Activated T-helper 1 cell treated with Interleukin-2 at 50 U/mL for 16 hours (primary cell): ENCODE measurements at places on chromosomes 6 and 20.

GRCh38 chr6:150764334-150765066 lies 101.0 kb upstream of the MTHFD1L start:
- DNase-seq, result no peak

DNA sequence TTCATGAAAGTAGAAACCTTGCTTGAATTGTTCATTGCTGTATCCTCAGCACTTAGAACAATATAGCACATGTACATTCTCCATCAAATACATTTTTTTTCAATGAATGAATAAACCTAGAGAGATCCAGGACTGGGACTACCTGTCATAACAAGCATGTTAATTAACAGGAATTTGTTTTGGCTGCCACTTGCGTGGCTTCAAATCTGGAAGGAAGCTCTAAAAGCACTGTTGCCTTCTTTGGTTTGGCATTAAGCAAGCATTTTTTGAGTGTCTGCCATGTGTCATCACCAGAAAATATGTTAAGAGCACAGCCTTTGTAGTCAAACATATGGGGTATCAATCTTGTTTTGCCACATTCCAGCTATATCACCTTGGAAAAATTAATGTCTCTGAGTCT lies 131.9 kb upstream of the BACH2 start:
- DNase-seq, result no peak

DNA sequence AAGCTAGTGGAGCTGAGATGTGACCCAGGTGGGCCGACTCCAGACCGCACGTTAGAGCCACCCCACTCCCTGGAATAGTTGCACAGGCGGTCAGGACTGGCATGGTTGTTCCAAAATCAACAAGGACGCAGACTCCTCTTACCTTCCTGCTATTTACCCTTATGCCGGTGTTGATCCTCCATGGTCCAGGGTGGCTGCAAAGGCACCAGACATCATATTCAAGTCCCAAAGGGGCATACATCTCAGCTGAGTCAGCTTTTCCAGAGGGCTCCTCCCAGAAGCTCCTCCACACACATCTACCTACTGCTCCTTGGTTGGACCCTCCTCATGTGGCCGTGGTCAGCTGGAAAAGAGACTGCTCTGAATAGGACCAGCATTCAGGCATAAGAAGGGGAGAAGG lies 112.2 kb downstream of the SYCP2 start:
- no peak for DNase-seq

DNA sequence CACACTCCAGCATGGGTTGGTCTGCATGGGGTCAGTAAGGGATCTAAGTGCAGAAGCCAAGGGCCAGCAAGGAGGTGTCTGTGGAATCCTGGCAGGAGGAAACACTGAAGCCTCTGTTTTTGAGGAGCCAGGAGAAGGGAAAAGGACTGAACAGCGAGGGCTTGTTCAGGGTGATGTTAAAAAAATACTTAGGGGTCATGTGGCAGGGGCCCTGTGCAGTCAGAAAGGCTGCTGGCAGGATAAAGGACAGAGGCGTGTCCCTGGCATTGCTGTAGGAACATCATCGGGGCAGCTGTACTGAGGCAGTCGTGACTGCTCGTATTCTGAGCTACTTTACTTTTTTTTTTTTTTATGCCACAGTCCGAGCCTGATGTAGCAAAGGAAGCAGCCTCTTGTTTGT lies 127.1 kb upstream of the ZFP64 start:
- DNase-seq, result no peak

GRCh38 chr6:3591970-3592369 lies 135.1 kb upstream of the SLC22A23 start:
- no peak for DNase-seq

DNA sequence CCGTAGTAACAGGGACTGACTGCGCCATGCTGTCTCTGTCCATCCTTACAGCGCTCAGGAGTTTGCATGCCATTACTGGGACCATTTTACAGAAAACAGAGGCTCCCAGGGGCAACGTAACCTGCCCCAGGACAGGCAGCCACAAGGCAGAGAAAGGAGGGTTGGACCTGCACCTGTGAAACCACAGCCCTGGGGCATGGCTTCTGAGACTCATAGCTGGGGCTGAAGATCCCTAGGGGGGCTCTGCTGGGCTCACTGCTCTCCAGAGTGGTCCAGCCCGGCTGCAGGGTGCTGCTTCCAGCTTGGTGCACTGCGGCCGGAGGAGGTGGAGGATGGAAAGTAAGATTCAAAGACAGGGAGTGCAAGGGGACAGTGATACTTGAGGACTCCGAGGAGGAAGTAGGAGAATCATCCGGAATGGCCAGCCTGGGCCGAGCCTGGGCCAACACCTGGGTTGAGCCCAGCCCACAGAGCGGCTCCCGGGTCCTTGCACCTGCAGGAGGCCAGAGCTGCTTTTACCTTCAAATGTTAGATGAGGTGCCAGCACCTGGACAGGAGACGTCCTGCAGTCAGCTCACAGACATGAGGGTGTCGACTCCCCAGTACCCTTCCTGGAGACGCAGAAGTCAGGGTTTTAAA lies 183.2 kb downstream of the CDH4 start:
- DNase-seq, result no peak

DNA sequence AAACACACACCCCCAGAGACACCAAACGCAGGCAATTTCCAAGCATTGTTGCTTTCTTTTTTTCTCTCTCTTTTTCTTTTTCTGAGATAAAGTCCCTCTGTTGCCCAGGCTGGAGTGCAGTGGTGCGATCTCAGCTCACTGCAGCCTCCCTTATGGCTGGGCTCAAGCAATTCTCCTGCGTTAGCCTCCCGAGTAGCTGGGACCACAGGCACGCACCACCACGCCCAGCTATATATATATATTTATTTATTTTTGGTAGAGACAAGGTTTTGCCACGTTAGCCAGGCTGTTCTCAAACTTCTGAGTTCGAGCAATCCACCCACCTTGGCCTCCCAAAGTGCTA lies 14.0 kb upstream of the SRSF3 start:
- DNase-seq, result no peak

- DNase-seq, result no peak
These were observed 748 bp upstream of the ZNF292 start for GRCh38 chr6:87154641-87154992.

GRCh38 chr20:59145247-59145923 lies 18.2 kb upstream of the ZNF831 start:
- DNase-seq, result no peak

DNA sequence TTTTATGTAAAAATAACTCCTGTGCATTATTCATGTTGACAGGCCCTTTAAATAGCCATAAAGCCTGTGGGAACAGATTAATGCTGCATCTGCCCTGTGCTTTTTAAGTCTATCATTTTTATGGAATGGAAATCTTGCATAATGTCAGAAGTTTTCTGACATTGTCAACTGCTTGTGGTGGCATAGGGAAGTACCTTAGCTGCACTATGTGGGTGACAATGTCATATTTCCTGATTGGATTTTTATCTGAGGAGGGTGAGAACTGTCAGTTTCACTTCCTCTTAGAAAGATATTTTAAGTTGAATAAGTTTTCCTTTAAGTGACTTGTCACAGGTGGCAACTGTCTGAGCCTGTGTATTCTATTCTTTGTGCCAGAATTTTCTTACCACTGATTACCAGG lies 267.9 kb downstream of the PLCB1 start:
- no peak for DNase-seq

GRCh38 chr6:110137924-110138887 lies 41.3 kb downstream of the WASF1 start:
- no peak for DNase-seq

DNA sequence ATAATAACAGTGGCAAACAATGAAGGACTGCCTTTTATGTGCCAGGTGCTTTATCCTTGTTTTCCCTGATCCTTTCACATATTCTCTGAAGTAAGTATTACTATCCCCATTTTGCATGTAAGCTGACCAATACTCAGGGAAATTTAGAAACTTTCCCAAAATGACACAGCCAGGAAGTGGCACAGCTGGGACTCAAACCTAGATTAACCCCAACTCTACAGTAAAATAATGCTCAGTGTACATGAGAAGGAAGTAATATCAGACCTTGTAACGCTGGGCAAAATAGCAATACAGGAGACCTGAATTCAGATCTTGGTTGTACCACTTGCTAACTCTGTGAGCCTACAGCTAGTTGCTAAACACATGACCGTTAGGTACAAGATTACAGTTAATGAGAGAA lies 26.8 kb upstream of the NRSN1 start:
- DNase-seq, result no peak

GRCh38 chr6:14434916-14435690 lies 317.5 kb downstream of the CD83 start:
- DNase-seq, result no peak

DNA sequence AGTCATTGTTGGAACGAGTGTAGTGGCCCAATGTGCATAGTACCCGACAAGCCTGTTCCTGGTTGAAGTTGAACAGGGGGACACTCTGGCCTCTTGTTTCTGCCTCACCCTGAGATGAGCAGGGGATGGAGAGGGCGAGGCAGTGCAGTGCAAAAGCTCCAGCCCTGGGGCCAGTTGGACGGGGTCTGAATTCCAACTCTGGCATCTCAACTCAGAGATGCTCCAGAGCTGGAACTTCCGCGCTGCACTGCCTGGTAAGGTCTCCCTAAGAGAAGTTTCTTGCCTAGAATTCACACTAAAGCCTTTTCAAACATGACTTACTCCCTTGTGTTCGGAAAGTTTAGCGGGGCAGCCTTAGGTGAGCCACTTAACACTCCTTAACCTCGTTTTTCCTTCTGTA lies 72.3 kb upstream of the SLC22A1 start:
- DNase-seq, result no peak

GRCh38 chr6:161095916-161096315 lies 104.3 kb downstream of the MAP3K4 start:
- no peak for DNase-seq

GRCh38 chr6:34891296-34891695 lies 2.2 kb downstream of the ANKS1A start:
- no peak for DNase-seq

- no peak for DNase-seq
These were observed 31.9 kb downstream of the VAPB start for GRCh38 chr20:58420798-58421496.

- DNase-seq, result no peak
These were observed 73.2 kb downstream of the VEGFA start for GRCh38 chr6:43843097-43843645.

DNA sequence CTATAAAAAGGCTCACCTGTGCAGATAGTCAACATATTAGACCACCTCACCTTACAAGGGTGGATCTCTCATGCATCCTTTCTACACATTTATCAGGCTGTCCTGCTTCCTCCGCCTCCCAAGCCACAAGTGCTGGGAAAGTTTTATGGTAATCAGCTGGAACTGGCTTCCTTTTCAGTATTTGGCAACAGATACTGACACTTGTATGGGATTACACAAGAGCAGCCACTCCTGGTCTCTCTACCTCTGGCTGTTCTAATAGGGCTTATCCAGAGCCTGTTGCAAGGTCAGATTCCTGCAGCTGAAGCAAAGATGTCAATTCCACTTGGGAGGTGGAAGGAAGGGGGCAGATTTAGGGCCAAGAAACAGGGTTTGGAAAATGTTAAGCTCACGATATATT lies 503 bp upstream of the GPLD1 start:
- no peak for DNase-seq

DNA sequence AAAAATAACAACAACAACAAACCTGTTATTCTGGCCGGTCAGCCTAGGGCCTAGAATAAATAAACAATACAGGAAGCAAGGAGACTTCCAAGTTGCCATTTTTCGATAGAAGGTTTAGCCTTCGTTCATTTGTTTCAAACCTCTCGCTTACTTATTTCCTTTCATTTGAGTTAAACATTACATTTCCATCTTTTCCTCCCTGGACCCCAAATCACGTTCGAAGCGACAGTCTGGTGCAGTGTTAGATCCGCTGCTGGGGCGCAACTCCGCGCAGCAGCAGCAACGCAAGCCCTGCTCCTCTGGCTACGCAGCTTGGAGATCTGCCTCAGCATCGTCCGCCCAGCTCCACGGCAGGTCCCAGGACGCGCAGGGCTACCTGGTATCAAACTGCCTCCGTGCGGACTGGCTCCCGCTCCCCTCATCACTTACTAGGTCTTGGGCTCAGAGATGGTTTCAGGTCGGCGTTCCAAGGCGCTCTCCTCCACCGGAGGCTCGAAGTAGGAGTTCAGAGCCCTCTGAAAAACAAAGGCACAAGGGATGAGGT lies 530 bp downstream of the TDP2 start:
- peak; percentile 20 for DNase-seq

- no peak for DNase-seq
These were observed 290.0 kb upstream of the JAG1 start for GRCh38 chr20:10963717-10964266.

DNA sequence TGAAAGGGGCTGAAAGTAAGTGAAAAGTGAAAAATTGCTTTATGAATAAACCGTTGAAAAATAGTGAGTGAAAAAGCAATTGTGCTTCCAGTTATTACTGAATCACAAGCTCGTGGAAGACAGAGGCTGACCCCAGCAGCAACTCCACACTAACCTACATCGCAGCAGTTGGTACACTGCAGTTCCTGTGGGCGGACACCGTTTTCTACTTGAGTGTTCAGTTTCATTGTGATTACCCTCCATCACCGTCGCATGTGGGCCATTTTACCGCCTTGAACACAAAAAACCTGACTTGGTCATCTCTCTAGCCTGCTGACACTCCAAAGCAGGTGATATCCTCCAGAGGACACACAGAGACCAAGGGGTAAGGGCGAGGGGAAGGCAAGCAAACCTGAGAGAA lies 28.4 kb downstream of the PRDM1 start:
- peak; percentile 21 for DNase-seq

- no peak for DNase-seq
These were observed 130.6 kb downstream of the AFG1L start for GRCh38 chr6:108425428-108425827.

DNA sequence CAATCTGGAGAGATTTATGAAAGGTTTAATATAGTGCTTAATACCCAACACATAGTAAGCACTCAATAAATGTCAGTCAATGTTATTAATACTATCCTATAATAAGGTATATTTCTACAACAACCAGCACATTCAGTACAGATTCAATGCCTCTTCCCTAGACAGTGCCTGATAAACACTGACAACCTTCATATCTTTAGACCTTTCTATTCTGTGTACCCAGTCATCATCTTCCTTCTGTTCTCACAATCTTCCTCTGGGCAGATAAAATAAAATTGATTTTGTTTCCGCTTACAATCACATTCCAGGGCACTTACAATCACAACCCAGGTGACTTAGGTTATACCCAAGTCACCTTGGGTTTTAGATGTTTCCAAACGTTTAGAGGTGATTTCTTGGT lies 11.0 kb upstream of the LOC128125822 start:
- no peak for DNase-seq

DNA sequence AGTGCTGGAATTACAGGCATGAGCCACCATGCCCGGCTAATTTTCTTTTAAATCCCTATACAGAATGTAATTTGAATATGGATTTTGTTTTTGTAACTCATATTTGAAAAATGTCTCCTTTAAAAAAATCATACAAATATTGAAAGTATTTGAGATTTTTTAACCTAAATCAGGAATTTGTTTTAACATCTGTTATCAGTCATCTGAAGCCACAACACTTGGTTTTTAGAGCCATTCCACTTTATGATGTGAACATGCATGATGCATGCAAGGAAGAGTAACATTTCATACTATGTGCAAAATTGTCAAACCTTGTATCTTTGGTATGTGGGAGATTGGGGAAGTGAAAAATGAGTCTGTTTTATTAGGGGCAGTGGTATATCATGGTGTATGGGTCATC lies 124.5 kb upstream of the AHI1 start:
- DNase-seq, result no peak

- DNase-seq, result no peak
These were observed 247.5 kb downstream of the TMEM242 start for GRCh38 chr6:157075549-157076450.

GRCh38 chr6:47247227-47247797 lies 62.4 kb downstream of the TNFRSF21 start:
- DNase-seq, result no peak

- DNase-seq, result no peak
These were observed 337.0 kb downstream of the RNGTT start for GRCh38 chr6:88626460-88626859.

GRCh38 chr6:22024973-22025467 lies 271.8 kb downstream of the PRL start:
- no peak for DNase-seq
